ENCODE measurements at places on chromosomes 11 and 22.
A peak's percentile ranks its signal among the peaks of the same experiment; 100 is the strongest.

GRCh38 chr11:130054966-130055365, 14.7 kb upstream of the APLP2 start:
- no peak for DNase-seq

GRCh38 chr22:22995166-22995565, 75.2 kb upstream of the GNAZ start:
- no peak for DNase-seq

DNA sequence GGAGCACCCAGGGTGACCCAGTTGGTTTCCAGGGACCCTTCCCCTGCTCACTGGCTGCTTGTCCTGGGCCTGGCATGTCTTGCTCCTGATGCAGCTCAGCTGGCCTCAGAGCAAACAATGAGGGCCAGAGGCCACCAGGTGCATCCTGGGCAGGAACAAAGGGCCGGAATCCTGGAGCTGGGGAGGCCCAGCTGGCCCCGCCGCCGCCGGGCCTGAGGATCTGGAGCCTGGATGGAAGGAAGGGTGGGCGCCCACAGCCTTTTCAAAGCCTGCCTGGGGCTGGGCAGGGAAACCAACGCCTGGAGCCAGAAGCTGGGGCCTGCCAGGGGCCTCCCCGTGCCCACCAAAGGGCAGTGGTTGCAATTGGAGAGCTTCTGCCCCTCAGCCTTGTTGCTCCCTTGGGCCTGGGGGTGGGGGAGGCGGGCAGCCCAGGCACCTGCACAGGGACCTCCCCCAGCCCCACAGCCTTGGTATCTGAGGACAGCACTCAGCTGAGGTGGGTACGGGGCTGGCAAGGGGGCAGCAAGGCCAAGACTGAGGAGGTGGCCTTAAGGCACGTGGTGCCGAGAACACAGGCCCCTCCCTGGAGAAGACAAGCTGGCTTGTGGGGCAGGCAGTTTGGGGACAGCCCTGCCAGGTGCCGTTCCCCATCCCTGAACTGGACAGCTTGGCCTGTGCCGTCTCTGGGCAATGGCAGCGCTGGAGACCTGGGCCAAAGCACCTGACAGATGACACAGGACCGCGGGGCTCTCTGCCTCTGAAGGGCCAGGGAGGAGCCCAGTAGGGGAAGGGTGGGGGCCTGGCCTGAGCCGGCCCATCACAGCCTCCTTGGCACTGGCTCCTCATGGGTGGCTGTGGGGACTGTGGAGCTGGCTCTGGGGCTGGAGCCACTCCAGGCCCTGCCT, 7.1 kb upstream of the ADORA2A start:
- DNase-seq = no peak

DNA sequence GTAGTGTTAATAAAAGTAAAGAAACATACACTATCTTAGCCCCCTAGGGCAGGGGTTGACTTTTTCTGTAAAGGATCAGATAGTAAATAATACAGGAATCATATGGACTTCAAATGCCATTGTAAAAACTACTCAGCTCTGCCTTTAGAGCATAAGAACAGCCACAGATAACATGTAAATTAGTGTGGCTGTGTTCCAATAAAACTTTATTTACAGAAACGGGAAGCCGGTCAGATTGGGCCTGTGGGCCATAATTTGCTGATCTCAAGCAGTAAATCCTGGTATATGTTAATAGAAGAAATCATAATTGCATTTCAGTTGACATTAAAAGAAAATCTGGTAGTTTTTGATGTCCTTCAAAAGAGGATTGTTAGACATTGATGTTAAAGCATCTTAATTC, 76.5 kb downstream of the ZC3H12C start:
- no peak for DNase-seq

DNA sequence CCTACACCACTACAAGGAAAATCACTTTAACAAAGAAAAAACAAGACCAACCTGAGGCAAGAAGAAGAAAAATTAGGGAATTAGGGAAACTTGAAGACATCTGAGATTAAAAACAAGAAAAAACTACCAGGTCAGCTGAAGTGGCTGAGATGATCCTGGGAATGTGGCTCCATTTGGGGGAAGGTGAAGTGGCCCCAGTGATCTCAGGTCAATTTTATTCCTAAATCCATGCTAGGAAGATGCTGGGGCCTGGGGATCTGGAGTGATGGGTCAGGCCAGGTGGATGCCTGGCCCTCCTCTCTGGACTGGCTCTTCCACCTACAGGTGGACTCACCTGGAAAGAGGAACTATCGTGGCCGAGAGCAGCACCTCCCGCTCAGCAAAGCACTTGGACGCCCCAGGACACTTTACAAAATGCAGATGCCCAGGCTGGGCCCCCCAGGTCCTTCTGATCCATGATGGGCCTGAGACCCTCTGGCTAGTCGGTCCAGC, 6.7 kb downstream of the TOP3B start:
- no peak for DNase-seq

GRCh38 chr11:69842746-69843528, 23.7 kb upstream of the FGF3 start:
- no peak for DNase-seq

DNA sequence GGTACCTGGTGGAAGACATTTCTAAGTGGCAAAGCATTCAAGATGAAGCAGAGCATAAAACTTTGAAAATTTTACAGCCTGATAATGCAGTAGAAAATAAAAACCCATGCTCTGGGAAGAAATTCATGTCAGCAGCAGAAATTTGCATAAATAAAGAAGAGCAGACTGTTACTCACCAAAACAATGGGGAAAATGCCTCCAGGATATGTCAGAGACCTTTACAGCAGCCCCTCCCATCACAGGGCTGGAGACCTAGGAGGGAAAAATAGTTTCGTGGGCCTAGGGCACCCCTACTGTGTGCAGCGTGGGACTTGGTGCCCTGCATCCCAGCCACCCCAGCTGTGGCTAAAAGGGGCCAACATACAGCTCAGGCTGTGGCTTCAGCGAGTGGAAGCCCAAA, 5.4 kb upstream of the DKK3 start:
- no peak for DNase-seq

GRCh38 chr22:45268958-45269844, 15.5 kb upstream of the UPK3A start:
- DNase-seq = peak; percentile 93

DNA sequence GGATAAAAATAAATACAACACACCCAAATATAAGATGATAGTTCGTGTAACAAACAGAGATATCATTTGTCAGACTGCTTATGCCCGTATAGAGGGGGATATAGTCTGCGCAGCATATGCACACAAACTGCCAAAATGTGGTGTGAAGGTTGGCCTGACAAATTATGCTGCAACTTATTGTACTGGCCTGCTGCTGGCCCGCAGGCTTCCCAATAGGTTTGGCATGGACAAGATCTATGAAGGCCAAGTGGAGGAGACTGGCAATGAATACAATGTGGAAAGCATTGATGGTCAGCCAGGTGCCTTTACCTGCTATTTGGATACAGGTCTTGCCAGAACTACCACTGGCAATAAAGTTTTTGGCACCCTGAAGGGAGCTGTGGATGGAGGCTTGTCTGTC, 4.9 kb downstream of the IFT46 start:
- DNase-seq = no peak

- DNase-seq = no peak
Measured at GRCh38 chr11:65212226-65212801, 30.6 kb downstream of the CAPN1 start.

DNA sequence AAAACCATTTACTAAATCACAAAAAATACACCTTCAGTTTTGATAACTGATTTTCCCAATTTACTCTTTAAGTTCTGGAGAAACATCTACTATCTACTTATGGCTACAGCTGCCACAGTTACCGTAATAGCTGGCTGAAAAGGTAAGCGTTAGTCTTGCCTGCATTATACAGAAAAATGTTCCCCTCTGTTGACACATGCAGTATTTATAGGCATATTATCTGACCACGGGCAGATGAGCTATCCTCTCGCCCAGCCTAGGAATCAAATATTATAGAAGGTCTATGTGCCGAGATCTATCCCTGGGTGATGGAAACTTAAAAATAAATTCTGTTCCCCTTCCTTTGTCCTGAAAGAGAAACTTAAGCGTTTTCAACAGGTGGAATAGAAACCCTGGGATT, 283.8 kb downstream of the CADM1 start:
- DNase-seq = no peak

DNA sequence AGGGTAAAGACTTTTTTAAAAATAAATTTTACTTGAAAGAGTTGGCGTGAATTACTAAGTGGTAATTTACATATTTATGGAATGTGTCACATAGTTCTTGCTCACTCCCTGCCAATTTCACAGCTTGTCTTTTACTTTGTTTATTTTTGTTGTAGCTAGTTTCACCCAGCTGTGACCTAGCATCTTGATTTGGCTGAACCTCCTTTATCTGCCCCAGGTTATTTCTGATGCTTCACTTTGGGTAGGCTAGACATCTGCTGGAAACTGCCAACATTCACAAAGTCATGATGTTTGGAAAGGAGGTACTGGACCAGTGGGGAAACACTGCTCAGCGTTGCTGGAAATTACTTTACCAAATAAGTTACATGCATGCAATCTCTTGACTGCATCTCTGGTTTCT, 1676.0 kb upstream of the RAG2 start:
- no peak for DNase-seq

DNA sequence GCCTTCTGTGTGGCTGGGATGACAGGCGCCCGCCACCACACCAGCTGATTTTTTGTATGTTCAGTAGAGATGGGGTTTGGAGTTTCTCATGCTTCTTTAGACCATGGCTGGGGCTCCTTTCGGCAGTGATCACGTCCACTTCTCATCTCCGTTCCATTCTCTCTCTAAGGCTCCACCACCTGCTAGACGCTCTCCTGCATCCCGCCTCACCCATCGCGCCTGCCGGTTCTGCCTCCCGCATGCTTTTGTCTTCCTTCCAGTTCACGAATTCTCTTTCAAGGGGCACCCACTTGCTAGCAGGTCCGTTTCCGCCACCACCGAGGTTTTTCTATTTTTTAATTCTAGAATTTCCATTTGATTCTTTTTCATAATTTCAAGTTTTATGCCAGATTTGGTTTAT, 22.0 kb upstream of the SYT8 start:
- DNase-seq = no peak

DNA sequence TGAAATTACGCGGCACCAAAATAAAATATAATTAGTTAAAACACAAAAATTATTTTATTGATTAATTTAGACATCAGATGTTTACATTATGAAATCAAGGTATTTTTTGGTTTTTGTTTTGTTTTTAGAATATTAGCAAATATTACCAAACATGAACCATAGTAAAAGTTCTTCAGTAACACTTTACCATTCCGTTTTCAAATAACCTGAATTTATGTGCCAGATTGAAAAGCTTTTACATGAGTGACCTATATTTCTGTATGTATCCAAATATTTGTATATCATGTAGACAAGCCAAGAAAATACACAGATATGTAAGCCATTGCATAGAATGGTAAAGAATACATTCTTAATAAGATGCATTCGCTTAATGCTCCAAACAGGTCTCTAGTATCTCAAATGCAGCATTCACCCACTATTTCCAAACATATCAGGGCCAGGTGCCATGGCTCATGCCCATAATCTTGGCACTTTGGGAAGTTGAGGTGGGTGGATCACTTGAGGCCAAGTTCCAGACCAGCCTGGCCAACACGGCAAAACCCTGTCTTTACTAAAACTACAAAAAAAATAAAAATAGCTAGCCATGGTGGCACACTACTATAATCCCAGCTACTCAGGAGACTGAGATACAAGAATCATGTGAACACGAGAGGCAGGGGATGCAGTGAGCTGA, 102.4 kb upstream of the SERPIND1 start:
- DNase-seq = no peak

GRCh38 chr11:68872216-68873003, 30.7 kb upstream of the CPT1A start:
- DNase-seq = no peak
